ENCODE measurements at places on chromosomes 7 and 10.

- DNase-seq: no peak
Measured at GRCh38 chr10:124552691-124553276, 91.2 kb downstream of the LHPP start.

DNA sequence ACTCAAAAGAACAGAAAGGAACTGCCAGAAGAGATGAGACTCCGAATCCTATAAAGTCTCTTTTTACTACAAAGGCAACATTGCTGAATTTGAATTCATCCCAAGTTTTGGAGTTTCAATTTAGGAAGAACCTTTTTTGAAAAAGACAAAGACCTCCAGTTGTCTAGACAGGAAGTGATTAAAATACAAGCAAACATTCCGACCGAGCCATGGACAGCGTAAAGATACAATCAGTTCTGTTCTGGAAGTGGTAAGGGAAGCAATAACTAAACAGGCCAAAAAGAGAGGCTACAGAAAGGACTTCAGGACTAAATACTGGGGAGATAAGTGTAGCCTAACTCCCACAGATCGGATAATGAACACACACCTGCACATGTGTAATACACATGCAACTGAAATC lies 101.0 kb downstream of the SMURF1 start:
- no peak for DNase-seq

GRCh38 chr10:106392778-106393177 lies 771.7 kb downstream of the SORCS1 start:
- DNase-seq: no peak

- no peak for DNase-seq
Measured at GRCh38 chr7:47268851-47269836, 312.8 kb downstream of the TNS3 start.

All from CD4-positive, alpha-beta T cell treated with Interleukin-4 for 1 hour (primary cell).